Uterine smooth muscle cell (primary cell): ENCODE measurements at places on chromosomes 2 and 18. TPM values are rescaled to one million over a fixed set of nuclear protein-coding genes. Genes with fewer than 3 reads are reported as not detected.

VAMP5 gene
- 26.0 and 27.1 TPM in 2 replicates for total RNA-seq

ZBTB7C gene
- total RNA-seq = not detected in 2 replicates

SCYGR4 gene
- total RNA-seq = not detected in 2 replicates

SCYGR3 gene
- not detected in 2 replicates for total RNA-seq

IL36A gene
- total RNA-seq = not detected in 2 replicates

MOB1A gene
- 87.8 and 101 TPM in 2 replicates for total RNA-seq

SLC40A1 gene
- total RNA-seq = 2.4 and 9.5 TPM in 2 replicates

TMEM200C gene
- total RNA-seq = 0.11 and 0.12 TPM in 2 replicates

SNORC gene
- total RNA-seq = 0.44 and 1.2 TPM in 2 replicates

APLF gene
- 4.2 and 5.5 TPM in 2 replicates for total RNA-seq

NFATC1 gene
- 1.7 and 2.1 TPM in 2 replicates for total RNA-seq

SCG2 gene
- 0.44 and 0.50 TPM in 2 replicates for total RNA-seq

C1QL2 gene
- not detected in 2 replicates for total RNA-seq

IL1F10 gene
- not detected in 2 replicates for total RNA-seq

MPHOSPH10 gene
- 19.5 and 33.4 TPM in 2 replicates for total RNA-seq

CCNT2 gene
- total RNA-seq = 27.7 and 29.7 TPM in 2 replicates

NFE2L2 gene
- total RNA-seq = 56.9 and 81.7 TPM in 2 replicates

RAX gene
- not detected in 2 replicates for total RNA-seq

SLC9A4 gene
- not detected in 2 replicates for total RNA-seq

PLCD4 gene
- total RNA-seq = 2.1 and 2.6 TPM in 2 replicates

C2orf72 gene
- total RNA-seq = 0.12 and 0.22 TPM in 2 replicates

SERPINB2 gene
- 2.4 and 3.1 TPM in 2 replicates for total RNA-seq

CPO gene
- total RNA-seq = 0.12 TPM in 1 of 2 replicates, not detected in the other

RASGRP3 gene
- 0.62 and 2.9 TPM in 2 replicates for total RNA-seq

FAM168B gene
- total RNA-seq = 112 and 130 TPM in 2 replicates

CCT7 gene
- 421 and 604 TPM in 2 replicates for total RNA-seq

SPATA3 gene
- not detected in 2 replicates for total RNA-seq

SPRED2 gene
- total RNA-seq = 9.3 and 10.4 TPM in 2 replicates

PTH2R gene
- 0.25 TPM in 1 of 2 replicates, not detected in the other for total RNA-seq

CNTNAP5 gene
- total RNA-seq = not detected in 2 replicates

CFAP53 gene
- 0.33 and 1.1 TPM in 2 replicates for total RNA-seq

TMEM163 gene
- total RNA-seq = not detected in 2 replicates
